PC-9 (cell line): ENCODE measurements at places on chromosomes 1 and 21. TPM values are rescaled to one million over a fixed set of nuclear protein-coding genes. Genes with fewer than 3 reads are reported as not detected.
A peak's percentile ranks its signal among the peaks of the same experiment; 100 is the strongest.

BGLAP gene
- total RNA-seq: 2.0 and 2.6 TPM in 2 replicates

GREM2 gene
- not detected in 2 replicates for total RNA-seq

PRR9 gene
- total RNA-seq: not detected in 2 replicates

TMEM59 gene
- 239 and 287 TPM in 2 replicates for total RNA-seq

LRRC71 gene
- total RNA-seq: not detected in 2 replicates

LCE6A gene
- not detected in 2 replicates for total RNA-seq

S100A7A gene
- not detected in 2 replicates for total RNA-seq

NES gene
- 6.8 and 7.0 TPM in 2 replicates for total RNA-seq

OR2L13 gene
- total RNA-seq: not detected in 2 replicates

CR1L gene
- total RNA-seq: not detected in 2 replicates

AKT3 gene
- 105 and 133 TPM in 2 replicates for total RNA-seq

ALG14 gene
- total RNA-seq: 7.7 and 8.6 TPM in 2 replicates

TNFSF4 gene
- total RNA-seq: 0.23 and 1.5 TPM in 2 replicates

GRCh38 chr1:22105611-22106207, 37.2 kb downstream of the WNT4 start:
- H3K4me3 ChIP-seq: no peak overlapping the region
- no peak for DNase-seq
- no peaks in the 10 kb centered on the region for H3K27me3 ChIP-seq
- no peak overlapping the region for H3K27ac ChIP-seq
- no peaks in the 10 kb centered on the region for H3K4me1 ChIP-seq

DNA sequence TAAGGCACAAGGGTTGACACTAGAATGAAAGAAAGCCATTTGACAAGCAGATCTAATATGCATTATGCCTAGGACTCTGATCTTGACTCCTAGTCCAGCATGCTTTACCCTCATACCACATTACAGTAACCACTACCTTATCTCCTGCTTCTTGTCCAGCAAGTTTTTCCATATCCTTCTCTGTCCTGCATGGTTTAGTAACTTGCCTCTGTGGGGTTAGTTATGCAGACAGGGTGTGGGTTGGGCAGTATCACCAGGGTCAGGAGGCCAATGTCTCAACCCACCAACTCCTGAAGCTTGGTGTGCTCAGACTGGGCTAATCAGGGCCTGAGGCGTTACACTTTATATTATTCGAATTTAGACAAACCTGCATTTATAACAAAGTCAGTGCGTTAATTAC, 18.8 kb downstream of the DHDDS start:
- peak; percentile 52 for DNase-seq
- H3K36me3 ChIP-seq: no peaks in the 10 kb centered on the region
- no peak overlapping the region for H3K4me3 ChIP-seq
- no peaks in the 10 kb centered on the region for H3K27me3 ChIP-seq

GRCh38 chr1:179323436-179323835, 29.8 kb downstream of the SOAT1 start:
- no peak overlapping the region for H3K27ac ChIP-seq
- H3K4me1 ChIP-seq: no peaks in the 10 kb centered on the region
- H3K27me3 ChIP-seq: no peaks in the 10 kb centered on the region
- no peak for DNase-seq
- 0 out of 2 replicates have a peak, but pooled peaks cover 4% of the 10 kb centered on the region for H3K36me3 ChIP-seq

DNA sequence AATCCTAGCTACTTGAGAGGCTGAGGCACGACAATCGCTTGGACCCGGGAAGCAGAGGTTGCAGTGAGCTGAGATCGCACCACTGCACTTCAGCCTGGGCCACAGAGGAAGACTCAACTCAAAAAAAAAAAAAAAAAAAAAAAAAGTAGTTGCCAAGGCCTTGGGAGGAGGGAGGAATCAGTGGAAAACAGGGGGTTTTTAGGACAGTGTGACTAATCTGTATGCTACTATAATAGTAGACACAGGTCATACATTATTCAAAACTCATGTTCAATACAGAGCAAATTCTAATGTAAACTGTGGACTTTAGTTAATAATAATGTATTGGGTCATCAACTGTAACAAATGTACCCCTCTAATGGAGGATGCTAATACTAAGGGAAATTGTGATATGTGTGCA, 51.7 kb upstream of the CTPS1 start:
- H3K4me3 ChIP-seq: no peak overlapping the region
- H3K27me3 ChIP-seq: no peaks in the 10 kb centered on the region
- no peaks in the 10 kb centered on the region for H3K36me3 ChIP-seq
- peaks cover 32% of the 10 kb centered on the region for H3K4me1 ChIP-seq

GRCh38 chr1:189977184-189977583, 500.5 kb downstream of the BRINP3 start:
- H3K27me3 ChIP-seq: no peaks in the 10 kb centered on the region
- H3K27ac ChIP-seq: no peak overlapping the region
- no peak overlapping the region for H3K4me3 ChIP-seq
- no peaks in the 10 kb centered on the region for H3K36me3 ChIP-seq

GRCh38 chr1:204947747-204948146, 77.1 kb downstream of the NFASC start:
- H3K36me3 ChIP-seq: no peaks in the 10 kb centered on the region
- H3K27ac ChIP-seq: no peak overlapping the region
- no peak for DNase-seq
- H3K4me1 ChIP-seq: no peaks in the 10 kb centered on the region

- H3K27me3 ChIP-seq: no peaks in the 10 kb centered on the region
- no peak overlapping the region for H3K27ac ChIP-seq
- H3K4me3 ChIP-seq: no peak overlapping the region
- H3K36me3 ChIP-seq: no peaks in the 10 kb centered on the region
- H3K4me1 ChIP-seq: no peaks in the 10 kb centered on the region
These were observed 90.7 kb upstream of the IFFO2 start for GRCh38 chr1:19046972-19047731.

DNA sequence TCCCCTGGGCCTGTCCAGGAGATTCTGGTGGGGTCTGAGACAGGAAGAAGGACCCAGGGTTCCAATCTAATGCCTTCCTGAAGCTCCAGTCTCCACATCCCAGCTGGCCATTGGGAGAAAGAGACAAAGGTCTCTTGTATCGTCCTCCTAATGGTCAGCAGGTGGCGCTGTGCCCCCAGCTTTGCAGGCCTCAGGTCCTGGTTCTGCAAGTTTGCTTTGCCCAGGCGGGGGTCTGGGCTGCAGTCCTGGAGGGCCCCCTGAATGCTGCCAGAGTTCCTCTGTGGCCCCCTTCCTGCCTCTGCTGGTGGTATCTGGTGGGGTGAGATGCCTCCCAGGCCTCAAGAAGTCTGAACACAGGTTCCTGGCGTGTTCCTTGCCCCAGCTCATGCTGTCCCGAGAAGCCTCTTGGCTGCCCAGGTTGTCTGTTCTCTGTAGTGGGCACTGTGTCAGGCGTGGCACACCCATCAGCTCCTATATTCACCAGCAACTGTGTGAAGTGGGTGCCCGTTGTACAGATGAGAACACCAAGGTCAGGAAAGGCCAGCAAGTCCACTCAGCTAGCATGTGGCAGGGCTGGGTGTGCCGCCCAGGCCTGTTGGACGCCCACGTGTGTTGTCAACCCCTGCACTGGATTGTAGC, 33.8 kb upstream of the CSF3R start:
- no peaks in the 10 kb centered on the region for H3K36me3 ChIP-seq
- no peaks in the 10 kb centered on the region for H3K4me1 ChIP-seq
- DNase-seq: peak; percentile 44
- H3K27me3 ChIP-seq: no peaks in the 10 kb centered on the region
- no peak overlapping the region for H3K27ac ChIP-seq
- H3K4me3 ChIP-seq: no peak overlapping the region

- no peak for DNase-seq
- 0 out of 2 replicates have a peak, but pooled peaks cover 3% of the 10 kb centered on the region for H3K36me3 ChIP-seq
- no peaks in the 10 kb centered on the region for H3K27me3 ChIP-seq
These were observed 33.1 kb upstream of the EXOSC10 start for GRCh38 chr1:11132563-11133293.

DNA sequence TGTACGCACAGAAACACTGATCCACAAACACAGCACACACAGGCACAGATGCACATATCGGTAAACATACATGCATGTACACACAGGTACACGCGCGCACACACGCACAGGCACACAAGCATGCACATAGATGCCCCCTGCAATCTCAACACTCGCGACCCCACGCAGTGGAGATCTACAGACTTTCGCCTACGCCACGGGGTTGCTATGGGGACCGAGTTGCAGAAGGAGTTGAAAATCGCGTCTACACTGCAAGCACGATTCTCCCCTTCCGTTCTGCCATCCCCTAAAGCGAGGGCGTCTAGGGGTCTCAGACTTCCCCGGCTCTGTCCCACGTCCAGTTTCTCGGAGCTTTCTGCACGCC, 826 bp downstream of the TRIM17 start:
- no peak for DNase-seq
- peaks cover 65% of the 10 kb centered on the region for H3K4me1 ChIP-seq
- H3K27ac ChIP-seq: no peak overlapping the region

DNA sequence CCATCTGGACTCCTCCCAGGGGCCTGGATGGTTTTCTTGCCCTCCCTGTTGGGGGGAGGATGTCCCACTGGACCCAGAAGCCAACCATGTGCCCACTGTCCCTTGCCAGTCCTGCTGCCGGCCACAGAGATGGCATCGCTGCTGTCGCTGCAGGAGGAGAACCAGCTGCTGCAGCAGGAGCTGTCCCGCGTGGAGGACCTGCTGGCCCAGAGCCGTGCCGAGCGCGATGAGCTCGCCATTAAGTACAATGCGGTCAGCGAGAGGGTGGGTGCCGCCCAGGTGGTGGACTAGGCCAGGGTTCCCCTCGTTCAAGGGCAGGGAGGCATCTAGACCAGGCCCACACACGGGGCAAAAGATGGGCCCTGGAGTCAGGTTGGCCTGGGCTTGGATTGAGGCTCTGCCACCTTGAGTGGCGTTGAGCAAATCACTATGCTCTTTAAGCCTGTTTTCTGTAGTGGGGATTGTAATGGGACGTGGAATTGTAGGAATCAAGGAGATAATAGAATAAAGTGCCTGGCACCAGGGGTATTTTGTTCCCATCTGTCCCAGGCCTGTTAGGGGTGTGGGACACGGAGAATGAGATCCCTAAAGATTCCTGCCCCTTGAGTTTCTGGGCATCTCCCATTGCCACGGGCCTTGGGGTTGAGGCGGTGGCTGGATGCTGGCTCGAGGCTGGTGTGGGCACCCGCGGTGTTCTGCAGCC, 2.6 kb downstream of the CROCC start:
- H3K4me3 ChIP-seq: no peak overlapping the region
- no peaks in the 10 kb centered on the region for H3K4me1 ChIP-seq
- no peak for DNase-seq

DNA sequence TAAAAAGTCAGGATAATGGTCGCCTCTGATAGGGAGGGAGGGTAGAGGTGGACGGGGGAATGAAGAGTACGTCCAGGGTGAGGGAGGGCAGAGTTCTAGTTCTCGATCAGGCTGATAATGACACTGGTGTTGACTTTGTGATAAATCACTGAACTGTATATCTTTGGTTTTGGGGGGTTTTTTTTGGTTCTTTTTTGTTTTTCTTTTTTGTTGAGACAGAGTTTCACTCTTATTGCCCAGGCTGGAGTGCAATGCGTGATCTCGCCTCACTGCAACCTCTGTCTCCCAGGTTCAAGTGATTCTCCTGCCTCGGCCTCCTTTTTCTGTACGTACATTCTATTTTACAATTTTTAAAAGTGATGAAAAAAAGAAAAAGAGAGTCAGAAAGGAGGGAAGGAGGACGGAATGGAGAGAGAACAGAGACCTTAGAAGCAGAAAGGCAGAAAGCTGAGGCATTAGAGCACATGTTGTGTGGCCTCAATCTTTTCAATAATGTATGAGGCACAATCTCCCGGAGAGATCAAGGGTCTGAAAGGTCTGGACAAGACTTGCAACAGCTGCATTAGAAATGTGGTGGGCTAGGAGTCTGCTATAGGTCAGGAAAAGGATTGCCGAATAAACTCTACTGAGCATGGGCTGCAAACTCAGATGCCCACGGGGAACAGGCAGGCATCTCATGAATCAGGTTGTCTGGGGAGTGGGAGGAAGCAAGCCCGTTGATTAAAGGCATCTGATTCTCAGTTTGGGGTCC, 174.8 kb downstream of the TOMM20 start:
- peaks cover 46% of the 10 kb centered on the region for H3K4me1 ChIP-seq
- H3K27me3 ChIP-seq: no peaks in the 10 kb centered on the region
- no peak overlapping the region for H3K4me3 ChIP-seq

DNA sequence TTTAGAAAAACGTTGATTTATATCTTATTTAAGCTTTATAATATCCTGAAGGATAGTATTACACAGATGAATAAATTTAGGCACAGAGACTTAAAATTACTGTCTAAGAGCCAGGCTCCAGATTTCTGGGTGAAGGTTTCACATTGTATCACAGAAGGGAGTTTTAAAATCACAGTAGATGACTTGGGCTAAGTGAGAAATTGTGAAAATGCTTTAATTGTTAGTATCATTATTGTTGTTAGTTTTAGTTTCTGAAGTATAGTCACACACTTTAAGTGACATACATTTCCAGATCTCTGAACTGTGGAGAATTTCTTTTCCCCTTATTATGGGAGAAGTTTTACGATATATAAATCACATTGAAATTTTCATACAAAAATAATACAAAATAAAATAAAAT, 83.5 kb downstream of the NDUFS5 start:
- no peaks in the 10 kb centered on the region for H3K36me3 ChIP-seq
- H3K27ac ChIP-seq: peak overlapping the region; percentile 41; the same call in 1 of the 2 replicates
- no peaks in the 10 kb centered on the region for H3K27me3 ChIP-seq
- H3K4me1 ChIP-seq: peaks cover 51% of the 10 kb centered on the region
- no peak overlapping the region for H3K4me3 ChIP-seq

DNA sequence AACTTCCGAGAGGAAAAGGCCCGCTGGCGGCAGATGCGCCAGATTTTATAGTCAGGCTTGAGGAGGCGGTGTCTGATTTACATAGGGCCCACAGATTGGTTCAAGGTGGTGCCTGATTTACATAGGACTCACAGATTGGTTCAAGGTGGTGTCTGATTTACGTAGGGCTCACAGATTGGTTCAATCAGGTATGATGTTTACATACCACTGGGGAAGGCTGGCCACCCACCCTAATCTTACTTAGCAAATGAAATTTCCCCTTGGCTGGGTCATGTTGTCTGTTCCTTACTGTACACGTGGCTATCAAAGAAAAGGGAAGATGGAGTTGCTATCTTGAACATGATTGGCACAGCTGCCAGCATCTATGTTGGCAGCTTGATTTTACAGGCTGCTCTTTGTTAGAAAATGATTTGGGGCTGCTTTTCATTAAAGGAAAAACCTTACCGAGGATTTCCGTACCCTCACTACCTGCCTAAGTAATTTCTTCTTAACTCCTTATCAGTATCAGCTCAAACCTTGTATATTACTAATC, 96.3 kb downstream of the SETD4 start:
- no peaks in the 10 kb centered on the region for H3K27me3 ChIP-seq
- no peak overlapping the region for H3K27ac ChIP-seq
- H3K36me3 ChIP-seq: no peaks in the 10 kb centered on the region
- H3K4me3 ChIP-seq: no peak overlapping the region
- H3K4me1 ChIP-seq: no peaks in the 10 kb centered on the region
- DNase-seq: no peak

DNA sequence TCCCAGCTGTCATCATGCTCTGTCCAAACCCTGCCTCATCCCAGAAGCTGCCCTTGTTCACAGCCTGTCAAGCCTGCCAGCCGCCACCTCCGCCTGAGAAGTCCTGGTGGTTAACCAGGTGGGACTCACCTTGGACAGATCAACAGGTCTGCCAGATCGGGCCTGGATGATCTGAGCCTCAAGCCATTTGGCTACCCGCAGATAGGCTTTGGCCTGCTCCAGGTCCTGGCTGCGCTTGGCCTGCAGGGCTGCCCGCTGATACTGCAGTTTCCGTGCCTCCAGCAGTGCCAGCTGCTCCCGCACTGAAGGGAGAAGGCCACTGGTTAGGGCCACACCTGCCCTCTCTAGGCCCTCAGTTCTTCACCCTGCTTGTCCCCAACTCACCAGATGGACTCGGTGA, 8.6 kb downstream of the CC2D1B start:
- peaks cover 11% of the 10 kb centered on the region; the same call in 1 of the 2 replicates for H3K36me3 ChIP-seq
- H3K27me3 ChIP-seq: no peaks in the 10 kb centered on the region
- DNase-seq: no peak
- H3K27ac ChIP-seq: no peak overlapping the region
- no peaks in the 10 kb centered on the region for H3K4me1 ChIP-seq
- H3K4me3 ChIP-seq: no peak overlapping the region
